ENCODE measurements at places on chromosomes 3 and 15. TPM values are rescaled to one million over a fixed set of nuclear protein-coding genes. Genes with fewer than 3 reads are reported as not detected.

Gene ALG1L2
- total RNA-seq = not detected

Gene RBP2
- not detected for total RNA-seq

Gene GABRA5
- not detected for total RNA-seq

Gene TMC3
- not detected for total RNA-seq

Gene TTLL3
- total RNA-seq = 10.6 TPM
